ENCODE measurements at places on chromosomes 7 and 10.

DNA sequence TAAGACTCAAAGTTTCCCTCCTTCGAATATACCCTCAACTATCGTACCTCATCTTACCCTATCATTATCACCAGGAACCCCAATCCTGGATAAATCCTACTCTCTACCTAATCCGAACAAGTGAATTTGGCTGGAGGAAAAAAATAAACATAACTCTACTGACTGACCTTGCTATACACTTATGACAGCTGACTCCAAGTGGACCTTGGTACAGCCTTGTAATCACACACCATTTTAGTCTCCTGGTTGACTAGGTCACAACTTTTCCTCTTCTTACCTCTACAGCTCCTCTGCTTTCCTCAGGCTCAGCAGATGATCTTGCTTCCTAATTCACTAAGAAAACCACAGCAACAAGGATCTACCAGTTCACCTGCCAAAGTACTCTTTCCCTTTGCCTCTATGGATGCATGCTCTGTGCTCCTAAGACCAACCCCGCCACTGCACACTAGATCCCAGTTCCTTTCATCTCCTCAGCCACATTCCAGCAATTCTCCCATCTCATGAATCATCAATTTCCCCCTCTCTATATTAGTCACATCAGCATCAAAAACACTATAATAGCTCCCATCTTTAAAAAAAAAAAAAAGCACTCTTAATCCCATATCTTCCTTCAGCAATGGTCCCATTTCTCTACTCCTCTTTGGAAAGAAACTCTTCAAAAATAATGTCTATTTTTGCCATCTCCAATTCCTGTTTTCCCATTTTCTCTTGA, 35.5 kb downstream of the COA1 start:
- no peak for DNase-seq

GRCh38 chr7:26061678-26062603, 90.1 kb upstream of the NFE2L3 start:
- peak; percentile 93 for DNase-seq

GRCh38 chr7:131722371-131722770, 165.9 kb upstream of the PODXL start:
- DNase-seq = no peak

GRCh38 chr10:89662596-89662995, 17.6 kb upstream of the PANK1 start:
- no peak for DNase-seq

DNA sequence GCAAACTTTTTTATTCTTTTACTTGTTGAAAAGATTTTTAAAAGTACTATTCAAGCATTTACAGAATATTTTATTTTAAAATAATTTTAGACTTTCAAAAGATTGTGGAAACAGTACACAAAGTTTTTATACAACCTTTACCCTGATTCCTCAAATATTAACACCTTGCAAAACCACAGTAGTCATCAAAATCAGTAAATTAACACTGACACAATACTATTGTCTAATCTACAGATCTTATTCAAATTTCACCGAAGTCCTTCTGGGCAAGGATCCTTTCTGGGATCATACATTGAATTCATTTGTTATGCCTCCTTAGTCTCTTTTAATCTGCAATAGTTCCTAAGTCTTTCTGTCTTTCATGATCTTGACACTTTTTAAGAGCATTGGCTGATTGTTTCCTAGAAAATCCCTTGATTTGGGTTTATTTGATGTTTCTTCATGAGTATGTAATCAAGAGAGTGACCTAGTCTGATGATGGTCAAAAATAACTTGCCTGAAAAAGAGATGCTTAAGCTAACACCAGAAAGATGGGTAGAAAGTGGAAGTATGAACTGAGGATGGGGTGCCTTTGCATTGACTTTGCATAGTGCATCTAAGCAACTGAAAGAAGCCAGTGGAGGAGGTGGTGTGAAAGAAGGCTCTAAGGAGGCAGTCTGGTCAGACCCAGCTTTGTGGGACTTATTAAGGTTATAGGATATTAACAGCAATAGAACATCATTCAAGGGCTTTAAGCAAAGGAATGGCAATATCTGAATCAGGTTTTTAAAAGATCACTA, 9.7 kb downstream of the STAMBPL1 start:
- no peak for DNase-seq

GRCh38 chr10:99854860-99855259, 72.4 kb downstream of the ABCC2 start:
- no peak for DNase-seq

GRCh38 chr7:82388138-82388537, 55.4 kb downstream of the CACNA2D1 start:
- no peak for DNase-seq

DNA sequence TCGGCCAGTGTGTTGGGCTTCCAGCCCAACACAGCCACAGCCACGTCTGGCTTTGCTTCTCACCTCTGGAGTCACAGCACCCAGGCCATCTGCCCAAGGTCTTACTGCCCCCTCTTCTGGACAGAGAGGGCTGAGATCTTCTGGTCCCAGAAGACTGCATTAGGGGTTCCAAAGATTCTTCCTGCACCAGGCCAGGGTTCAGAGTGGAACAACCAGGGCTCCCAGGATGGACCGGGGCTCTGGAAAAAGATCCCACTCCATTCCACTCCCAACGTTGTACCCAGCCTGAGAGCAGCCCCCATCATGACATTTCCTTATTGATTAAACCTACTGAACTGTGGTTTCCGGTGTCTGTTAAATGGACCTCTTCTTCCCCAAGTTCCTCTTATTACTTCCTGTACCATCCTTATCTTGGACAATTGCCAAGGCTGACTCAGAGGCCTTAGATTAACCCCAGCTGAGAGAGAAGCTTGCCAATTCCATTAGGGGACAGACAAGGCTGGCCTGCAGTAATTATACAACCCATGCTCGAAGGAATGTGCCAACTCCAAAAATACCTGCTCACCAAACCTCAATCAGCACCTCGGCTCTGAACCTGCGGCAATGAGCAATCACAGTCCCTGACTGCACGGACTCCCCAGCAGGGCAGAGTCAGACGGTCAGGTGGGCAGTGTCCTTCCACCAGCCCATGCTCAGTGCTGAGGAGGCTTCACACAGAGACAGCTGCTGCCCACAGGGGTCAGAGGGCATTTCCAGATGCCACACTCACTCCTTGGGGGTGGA, 47.9 kb upstream of the NPFFR1 start:
- peak; percentile 31 for DNase-seq

DNA sequence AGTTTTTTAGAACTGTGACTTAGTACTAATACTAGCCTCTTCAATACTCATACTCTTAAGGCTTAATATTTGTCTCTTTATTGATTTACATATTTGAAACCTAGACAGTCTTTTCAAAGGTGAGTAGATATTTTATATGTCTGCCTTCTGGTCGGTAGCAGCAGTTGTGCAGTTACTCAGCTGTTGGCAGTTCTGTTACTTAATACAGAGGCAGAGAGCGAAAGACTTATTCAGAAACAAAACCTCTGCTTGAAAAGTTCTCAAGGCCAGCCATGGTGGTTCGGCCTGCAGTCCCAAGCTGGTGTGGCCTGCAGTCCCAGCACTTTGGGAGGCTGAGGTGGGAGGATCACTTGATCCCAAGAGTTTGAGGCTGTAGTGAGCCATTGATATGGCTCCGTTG, 84.2 kb downstream of the AUTS2 start:
- no peak for DNase-seq

- no peak for DNase-seq
Observed at GRCh38 chr10:133134411-133135115, 25.5 kb upstream of the KNDC1 start.

- DNase-seq = no peak
Observed at GRCh38 chr10:3719024-3719843, 65.8 kb downstream of the KLF6 start.

GRCh38 chr7:127718340-127718679, 66.3 kb downstream of the SND1 start:
- no peak for DNase-seq

DNA sequence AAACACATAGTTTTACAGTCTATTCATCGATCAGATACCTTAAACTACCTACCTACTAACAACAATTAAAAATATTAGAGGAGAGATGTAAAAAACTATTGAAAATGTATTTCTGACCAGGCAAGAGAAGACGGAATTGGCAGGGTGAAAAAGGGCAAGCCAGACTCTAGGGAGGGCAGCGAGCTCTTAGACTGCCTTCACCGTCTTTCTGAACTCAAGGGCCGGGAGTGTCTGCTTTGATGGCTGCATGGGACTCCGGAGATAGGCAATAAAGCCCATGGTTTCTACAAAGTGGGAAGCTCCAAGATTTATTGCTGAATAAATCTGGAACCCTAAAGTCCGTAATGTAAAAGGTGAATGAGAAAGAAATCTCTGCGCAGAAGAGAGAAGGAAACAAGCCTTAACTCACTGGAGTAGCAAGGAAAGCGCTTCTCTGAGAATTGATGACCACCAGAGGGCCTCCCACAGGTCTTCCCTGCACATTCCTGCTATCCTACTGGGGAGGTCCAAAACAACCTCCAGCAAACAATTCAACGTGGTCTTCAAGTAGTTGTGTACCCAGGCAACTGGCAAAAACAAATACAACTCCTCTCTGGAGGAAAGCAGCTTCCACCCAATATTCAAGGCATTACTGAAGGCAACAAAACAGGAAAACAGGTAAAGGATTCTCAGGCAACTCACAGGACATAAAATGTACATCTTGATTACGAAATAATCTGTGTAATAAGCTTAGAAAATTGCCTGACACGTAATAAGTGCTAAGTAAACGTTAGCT, 181.3 kb downstream of the SDK1 start:
- peak; percentile 41 for DNase-seq

GRCh38 chr7:6161463-6162330, 110.7 kb downstream of the CYTH3 start:
- DNase-seq = no peak

DNA sequence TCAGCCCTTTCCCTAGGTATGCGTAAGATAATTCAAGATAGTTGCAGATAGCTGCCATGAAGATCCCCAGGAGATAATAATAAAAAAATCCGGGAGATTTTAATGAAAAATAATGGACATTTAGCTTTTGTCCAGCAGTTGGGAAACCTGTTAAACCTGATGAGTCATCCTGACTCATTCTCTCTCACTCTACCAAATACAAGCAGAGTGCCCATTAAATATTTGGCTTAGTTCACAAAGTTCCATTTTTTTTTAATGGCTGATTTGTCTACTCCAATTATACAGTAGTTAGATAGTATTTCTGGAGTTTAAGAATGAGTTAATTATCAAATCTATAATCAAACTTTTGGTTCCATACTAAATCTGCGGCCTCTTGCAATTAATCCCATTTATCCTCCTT, 2.1 kb upstream of the SHTN1 start:
- no peak for DNase-seq

- DNase-seq = no peak
Observed at GRCh38 chr7:82194016-82194643, 249.4 kb downstream of the CACNA2D1 start.

GRCh38 chr7:80231707-80232106, 97.1 kb downstream of the GNAI1 start:
- DNase-seq = no peak

- no peak for DNase-seq
Observed at GRCh38 chr7:101862280-101863220, 45.1 kb downstream of the CUX1 start.

DNA sequence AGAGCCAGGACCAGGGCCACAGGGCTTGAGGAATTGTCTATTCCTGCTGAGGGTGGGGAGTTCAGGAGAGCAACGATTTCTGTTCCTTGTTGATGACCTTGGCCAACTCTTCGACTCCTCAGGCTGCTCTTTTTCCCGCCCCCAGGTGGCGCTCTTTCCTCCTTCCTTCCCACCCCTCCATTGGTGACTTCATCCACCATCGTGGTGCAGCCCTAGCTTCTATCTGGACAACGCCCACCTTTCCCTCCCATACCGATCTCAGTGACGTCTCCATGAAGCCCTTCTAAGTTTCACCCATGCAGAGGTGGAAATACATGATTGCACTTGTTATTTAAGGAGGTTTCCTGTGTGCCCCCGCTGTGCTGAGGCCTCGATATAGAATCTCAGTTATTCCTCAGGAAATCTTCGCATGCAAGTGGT, 22.1 kb upstream of the CARD11 start:
- DNase-seq = no peak

- DNase-seq = no peak
Observed at GRCh38 chr7:98205162-98205845, 5.9 kb upstream of the BHLHA15 start.

GRCh38 chr10:64041989-64042490, 520.8 kb downstream of the REEP3 start:
- DNase-seq = no peak

- no peak for DNase-seq
Observed at GRCh38 chr7:273327-273726, 16.6 kb upstream of the FOXL3 start.

GRCh38 chr7:150389532-150389816, 10.3 kb downstream of the ZNF775 start:
- DNase-seq = no peak

DNA sequence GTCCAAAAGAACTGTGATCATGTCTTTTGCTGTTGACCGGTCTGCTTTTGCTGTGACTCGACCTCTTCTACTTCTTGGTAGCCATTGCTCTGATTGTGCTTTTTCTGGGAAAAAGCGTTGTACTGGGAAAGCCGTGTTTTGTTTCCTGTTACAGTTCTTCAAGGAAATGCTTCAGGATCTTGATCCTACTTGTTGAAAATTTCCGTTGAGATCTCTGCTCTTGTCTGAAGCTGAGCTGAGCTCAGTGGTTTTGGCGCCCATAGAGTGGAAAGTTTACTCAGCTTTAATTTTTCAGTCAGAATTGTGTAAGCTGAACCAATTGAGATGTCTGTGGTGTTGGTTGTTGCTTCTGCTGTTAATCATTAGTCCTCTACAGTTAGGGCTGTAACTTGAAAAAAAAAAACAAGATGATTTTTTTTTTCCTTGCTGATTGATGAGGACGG, 302.2 kb downstream of the CCDC3 start:
- DNase-seq = no peak

GRCh38 chr7:43785420-43785819, 26.9 kb downstream of the BLVRA start:
- DNase-seq = no peak

DNA sequence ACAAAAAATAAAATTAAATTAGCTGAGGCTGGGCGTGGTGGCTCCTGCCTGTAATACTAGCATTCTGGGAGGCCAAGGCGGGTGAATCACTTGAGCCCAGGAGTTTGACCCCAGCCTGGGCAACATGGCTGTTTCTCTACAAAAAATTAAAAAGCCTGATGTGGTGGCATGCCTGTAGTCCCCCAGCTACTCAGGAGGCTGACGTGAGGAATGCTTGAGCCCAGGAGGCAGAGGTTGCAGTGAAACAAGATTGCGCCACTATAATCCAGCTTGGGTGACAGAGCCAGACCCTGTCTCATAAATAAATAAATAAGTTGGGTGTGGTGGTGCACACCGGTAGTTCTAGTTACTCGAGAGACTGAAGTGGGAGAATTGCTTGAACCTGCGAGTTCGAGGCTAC, 65.1 kb downstream of the GNA12 start:
- DNase-seq = no peak

DNA sequence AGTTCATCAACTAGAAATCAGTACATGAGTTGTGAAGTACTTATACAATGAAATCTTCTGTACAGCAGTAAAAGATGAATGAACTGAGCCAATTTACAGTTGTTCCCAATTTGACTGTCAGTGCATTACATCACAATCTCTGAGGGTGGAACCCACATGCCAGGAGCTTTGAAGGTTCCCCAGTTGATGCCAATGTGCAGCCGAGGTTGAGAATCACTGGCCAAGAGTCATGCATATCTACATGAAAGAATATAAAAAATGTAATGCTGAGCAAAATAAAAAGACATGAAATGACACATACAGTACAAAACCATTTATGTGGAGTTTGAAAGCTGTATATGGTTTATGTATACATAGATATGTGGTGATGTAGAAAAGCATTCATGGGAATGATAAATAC, 22.1 kb upstream of the CCNJ start:
- no peak for DNase-seq
